NCI-H460 (cell line): ENCODE measurements at places on chromosomes 2 and 18.

- no peak for DNase-seq
These were observed 629.6 kb upstream of the FANCL start for GRCh38 chr2:58870704-58871103.

DNA sequence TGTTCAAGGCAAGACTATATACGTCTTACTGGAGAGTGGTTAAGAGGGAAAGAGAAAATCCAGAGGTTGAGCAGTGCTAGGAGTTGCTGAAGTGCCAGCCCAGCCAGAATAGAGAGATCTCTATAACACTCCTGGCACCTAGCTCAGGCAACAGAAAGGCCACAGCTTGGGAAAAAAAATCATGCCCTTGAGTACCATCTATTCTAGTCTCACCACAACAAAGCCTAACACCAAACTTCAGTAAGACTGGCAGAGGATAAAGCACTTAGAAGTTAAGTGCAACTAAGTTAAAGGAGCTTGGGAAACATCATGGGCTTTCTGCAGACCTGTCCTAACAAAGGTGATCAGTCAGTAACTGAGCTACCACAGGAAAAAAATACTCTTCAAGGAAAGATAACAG, 24.2 kb downstream of the INO80C start:
- no peak for DNase-seq

DNA sequence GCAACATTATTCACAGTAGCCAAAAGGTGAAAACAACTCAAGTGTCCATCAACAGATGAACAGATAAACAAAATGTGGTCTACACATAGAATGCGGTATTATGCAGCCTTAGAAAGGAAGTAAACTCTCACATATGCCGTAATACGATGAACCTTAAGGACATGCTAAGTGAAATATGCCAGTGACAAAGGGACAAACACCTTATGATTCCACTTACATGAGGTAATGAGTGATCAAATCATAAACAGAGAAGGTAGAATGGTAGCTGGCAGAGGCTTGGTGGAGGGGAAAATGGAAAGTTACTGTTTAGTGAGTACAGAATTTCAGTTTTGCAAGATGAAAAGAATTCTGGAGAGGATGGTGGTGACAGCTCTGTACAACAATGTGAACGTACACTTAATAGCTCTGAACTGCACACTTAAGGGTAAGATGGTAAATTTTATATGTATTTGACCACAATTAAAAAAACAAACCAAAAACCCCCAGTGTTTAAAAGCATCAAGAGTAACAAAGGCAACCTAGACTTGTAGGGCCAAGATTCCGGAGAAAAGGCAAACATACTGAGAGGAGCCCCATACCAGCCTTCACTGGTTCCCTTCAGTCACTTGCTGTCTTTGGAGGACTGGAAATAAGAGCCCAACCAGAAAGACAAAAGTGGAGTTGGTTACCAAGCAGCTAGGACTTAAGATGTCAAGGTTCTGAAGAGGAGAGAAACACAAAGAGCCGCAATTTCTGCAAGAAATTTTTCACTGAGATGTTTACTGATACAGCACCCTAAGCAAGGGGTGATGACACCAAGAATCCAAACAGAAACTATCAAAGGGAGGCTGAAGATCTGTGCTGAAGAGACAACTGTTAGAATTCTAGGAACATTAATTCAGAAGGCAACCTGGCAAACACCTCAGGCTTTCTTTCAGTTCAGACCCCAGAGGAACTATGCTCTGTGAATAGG, 61.3 kb downstream of the CUL3 start:
- no peak for DNase-seq

DNA sequence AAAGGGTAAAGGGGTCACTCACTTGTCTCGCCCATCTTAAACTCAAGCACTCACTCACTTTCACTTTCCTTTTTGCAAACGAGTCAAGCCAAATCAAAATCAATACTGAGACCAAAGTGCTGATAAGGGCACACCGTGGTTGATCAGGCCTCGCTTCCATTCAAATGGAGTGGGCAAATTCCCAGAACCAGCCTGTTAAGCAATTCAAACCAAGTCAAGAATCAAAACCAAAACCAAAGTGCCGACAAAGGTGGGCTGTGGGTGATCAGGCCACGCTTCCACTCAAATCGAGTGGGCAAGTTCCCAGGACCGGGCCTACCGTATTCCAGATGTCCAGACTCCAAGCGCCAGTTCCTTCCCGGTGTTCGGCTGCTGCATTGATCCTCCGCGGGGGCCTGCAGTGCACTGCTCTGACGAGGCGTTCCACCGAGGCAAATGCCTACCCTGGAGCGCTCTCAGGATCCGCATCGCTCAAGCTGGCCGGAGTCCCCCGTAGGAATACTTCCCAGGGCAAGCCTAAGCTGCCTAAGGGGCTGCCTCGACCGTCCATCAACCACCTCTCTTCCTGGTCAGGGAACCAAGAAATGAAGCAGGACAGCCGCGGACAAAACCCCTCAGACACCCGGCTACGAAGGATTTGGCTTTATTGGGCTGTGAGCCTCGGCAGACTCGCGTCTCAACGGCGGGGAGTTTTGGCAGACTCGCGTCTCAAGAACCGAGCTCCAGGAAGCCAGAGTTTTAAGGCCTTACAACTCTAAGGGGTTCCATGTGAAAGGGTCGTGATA, 89.9 kb upstream of the SLC1A4 start:
- no peak for DNase-seq

DNA sequence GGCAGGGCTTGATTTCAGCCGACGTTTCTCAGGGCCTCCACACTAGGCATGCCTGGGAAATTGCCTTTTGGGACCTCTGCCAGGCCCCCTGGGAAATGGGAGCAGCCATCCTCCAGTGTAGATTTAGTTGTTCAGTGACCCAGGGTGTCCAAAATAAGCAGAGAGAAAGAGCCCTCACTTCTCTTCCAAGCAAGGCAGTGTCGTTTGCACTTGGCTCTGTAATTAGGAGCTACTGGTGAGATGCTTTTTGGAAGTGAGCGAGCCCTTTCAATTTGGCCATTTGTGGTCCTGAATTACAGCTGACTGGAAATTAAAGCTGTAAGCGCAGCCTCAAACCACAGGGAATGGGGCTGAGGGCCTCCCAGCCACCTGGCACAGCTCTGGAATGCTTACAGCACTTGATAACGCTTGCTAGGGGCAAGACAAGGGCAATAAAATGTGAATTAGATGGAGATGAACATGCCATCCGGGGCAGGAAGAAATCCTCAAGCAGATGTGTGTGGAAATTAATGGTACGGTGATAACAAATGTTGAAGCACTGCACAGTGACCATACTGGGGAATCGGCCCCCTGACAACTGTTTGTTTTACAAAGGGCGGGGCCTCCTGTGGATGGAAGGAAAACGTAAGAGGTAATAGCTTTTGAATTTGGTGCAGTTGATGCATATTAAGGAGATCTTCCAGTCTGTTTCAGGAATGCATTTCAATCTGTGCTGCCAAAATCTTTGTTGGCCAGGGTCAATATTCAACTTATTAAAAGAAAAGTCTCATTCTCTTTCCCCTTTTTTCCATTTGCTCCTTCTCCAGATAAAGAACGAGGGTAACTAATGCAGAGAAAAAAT, 173.1 kb downstream of the UXS1 start:
- no peak for DNase-seq
